ENCODE measurements at places on chromosomes 6 and 20. TPM values are rescaled to one million over a fixed set of nuclear protein-coding genes. Genes with fewer than 3 reads are reported as not detected.

DNA sequence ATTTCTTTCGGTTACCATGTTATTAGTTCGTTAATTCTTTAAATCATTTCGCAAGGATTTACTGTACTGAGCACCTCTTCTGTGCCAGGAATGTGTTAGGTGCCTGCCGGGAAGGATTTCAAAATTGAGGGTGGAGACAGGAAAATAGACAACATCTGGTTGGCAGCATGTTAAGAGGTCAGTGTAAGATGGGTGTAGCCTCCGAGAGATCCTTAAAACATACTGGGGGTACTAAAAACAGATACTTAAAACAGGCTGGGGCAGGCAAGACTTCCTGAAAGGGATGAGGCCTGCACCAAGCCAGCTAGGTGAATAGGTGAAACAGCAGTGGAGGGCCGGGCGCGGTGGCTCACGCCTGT, 178.0 kb upstream of the SGK1 start:
- no peak for DNase-seq

GRCh38 chr20:36655004-36655403, 9.0 kb upstream of the SLA2 start:
- no peak for DNase-seq

DNA sequence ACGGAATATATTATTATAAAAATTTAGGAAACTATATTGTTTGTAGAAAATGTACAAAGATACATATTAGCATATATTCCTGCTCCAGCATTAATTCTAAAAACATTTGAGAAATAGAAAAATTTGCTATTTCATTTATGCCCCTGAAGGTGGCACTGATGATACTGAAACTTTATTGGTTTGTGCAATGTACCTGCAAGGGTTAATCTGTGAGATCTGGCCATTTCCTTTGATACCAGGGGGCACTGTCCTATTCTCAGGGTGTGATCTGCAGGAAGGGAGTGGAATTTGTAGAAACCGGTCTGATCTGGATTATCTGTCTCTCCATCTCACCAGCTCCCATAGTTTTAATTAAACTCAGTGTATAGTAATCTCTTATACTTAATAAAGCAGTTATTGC, 625.1 kb upstream of the IMPG1 start:
- DNase-seq = no peak

DNA sequence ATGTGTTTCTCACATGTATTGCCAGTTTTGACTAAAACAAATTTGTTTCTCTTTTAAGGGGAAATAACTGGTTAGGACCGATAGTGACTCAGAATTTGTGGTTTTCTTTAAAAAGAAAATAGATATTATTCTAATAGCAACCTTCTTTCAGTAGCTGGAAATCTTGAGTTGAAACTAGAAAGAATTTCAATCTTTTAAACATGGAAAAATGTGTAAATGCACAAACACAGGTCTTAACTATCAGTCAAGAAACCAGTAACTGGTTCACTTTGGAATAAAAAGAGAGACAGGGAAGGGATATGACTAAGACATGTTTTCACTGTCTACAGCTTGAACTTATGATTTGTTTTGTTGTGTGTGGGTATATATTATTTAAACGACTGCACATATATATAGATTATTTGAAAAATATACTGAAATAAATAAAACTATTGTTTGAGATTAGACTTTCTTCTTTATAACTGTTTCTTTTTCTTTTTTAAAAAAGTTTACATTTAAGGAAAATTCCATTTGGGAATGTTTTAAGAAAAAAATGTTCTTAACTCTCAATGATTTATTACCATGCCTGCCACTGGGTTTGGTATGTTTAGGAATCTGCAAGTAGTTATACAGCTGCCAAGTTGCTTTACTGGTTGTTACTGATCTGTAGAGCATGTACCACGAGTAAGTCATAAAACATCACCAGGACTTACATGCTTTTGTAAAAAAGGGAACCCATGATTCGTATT, 753.3 kb upstream of the MARCKS start:
- no peak for DNase-seq

DNA sequence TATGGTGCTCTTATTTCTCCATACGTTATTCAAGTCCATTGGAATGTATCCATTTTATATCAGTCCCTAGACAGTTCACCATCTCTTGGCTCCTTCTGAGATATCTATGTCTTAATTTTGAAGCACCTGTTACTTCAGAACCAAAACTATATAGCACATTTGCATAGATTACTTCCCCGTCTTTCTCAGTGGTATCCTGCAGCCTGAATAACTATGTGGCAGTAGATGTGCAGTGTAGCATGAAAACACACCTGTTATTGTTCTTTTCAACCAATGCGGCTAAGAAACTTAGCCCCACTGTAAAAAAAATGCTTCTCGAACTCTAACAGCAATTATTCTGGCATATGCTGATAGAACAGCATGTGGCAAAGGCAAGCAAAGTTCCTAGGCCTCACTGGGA, 1184.4 kb upstream of the ADGRB3 start:
- DNase-seq = no peak

DNA sequence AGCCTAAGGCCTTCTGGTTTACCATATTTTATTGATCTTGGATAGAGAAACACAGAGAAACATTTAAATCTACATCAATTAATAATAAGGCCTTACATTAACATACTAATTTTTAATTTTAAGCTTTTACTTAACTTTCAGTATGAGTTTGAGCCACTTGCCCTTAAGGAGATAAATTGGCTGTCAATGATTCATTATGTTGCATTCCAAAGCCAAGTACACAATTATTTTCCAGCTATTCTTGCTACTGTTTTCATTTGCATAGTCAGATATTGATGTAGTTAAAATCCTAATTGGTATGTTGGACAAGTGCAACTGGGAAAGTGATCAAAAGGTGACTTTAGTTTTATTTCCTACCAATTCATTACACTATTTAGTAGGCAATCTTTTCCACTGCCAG, 58.2 kb downstream of the MOCS1 start:
- DNase-seq = no peak

DNA sequence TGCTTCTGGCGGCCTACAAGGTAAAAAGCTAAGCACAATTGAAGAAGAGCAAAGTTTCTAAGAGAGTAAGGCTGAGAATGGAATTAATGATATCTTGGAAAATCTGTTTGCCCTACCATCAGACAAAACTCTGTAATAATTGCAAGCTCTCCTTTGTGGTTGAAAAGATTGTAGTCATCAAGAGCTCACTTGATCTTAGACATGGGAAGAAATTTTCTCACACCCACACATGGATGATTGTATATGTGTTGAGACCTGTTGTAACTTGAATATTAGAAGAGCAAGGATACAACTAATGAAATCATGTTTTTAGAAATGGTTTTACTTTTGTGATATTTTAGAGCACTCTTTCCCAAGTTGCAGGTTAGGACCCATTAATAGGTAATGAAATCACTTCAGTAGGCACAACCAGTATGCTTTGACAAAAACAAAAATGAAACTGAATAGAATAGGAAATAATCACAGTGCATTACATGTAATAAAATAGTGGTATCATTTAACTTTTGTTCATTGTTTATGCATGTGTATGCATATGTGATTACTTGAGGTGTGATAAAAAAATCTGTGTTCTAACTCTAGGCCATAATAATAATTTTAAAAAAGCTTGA, 14.0 kb downstream of the DCBLD1 start:
- no peak for DNase-seq

- no peak for DNase-seq
Observed at GRCh38 chr6:47134476-47135189, 92.5 kb upstream of the ADGRF1 start.

GRCh38 chr6:82419132-82419581, 55.5 kb downstream of the TPBG start:
- no peak for DNase-seq

DNA sequence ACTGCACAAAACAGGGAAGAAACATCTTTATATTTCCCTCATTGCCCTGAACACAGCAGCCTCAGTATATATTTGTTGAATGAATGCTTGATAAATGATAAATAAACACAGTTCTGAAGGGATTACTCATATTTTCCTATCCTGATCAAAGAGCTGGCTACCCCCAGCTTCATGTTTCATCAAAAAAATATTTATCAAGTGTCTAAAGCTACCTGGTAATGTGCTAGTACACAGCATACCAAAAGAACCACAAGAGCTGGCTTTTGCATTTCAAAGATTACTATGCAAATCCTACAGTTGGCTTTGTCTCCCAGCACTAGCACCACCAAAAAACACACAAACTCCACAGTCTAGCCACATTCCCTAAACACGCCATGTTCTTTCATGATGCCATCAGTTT, 130.0 kb downstream of the BTBD9 start:
- DNase-seq = no peak

DNA sequence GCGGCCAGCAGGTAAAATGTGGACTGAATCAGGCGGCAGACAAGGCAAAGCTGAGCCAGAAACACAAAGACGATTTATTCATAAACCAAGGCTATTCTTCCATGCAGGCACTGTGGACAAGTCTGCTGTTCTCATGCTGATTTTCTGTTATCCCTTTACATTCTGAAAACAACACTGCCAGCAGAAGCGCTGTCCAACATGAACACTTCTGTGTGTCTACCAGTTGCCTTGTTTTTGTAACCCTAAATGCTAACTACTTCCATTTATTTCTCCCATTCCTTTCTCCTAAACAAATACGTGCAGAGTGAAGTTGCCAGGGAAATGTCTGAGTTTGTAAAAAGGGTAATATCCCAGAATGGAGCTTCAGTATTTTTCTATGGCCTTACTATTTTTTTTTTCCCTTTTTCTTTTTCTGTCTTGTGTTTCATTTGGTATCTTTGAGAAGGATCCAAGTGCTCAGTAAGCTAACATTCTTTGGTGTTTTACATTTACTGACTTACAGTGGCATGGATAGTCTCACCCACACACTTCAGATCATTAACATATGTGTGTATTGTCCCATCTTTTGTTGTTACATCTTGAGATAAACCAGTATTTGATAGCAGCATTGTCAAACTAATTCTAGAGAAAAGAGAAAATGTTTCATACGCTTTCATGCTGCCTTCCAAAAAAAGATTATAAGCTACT, 1308.9 kb upstream of the MAP3K7 start:
- no peak for DNase-seq

GRCh38 chr6:72642435-72642834, 20.6 kb downstream of the KCNQ5 start:
- DNase-seq = no peak

DNA sequence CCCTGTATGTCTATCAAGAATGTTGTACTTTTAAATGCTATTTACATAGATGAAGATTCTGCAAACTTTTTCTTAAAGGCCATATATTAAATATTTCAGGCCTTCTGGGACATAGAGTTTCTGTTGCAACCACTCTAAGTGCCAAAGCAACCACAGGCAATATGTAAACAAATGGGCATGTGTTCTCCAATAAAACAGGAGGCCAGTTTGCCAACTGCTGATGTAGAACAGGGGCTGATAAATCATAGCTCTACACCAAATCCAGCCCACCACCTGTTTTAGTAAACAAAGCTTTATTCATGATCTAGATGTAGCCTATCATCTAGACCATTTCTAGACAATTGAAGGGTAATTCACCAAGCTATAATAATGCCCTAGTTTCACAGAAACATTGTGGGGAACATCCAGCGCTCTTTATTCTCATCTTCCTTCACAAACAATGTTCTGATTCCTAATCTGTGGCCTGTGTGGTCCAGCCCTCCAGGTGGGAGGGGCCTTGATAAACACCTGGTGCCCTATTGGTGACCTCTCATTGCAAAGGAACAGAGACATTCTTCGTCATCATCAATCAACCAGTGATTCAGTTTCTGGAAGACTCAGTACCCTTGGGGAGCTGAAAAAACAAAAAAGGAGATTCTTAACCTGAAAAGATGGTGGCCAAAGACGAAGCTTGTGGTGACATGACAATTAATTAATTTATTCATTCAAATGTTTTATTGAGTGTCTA, 80.2 kb downstream of the PREP start:
- no peak for DNase-seq

DNA sequence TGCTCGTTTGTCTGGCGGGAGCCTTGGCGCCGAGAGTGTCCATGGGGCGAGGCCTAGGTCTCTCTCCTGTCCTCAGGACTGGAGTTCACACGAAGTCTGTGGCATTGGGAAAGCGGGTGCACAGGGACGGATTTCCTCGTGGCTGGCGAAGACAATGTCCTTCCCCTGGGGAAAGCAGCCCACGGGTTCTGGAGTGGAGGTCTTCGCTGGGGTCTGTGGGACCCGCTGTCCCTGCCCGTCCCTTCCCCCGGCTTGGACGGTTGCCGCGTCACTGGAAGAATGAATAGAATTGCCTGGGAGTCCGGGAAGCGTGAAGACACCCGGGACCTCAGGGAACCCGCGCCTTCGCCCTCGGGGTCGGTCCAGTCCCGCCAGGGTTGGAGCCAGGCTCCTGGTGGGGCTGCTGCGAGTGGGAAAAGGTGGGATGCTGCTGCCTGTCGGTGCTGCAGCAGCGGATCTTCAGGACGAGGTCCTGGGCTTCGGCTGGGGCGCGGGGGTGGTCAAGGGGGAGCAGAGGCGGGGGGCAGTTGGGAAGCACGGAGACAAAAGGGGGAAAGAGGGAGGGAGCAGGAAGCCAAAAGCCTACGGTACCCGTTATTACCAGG, 441.8 kb upstream of the DEFB115 start:
- no peak for DNase-seq

GRCh38 chr6:11132194-11132888, 20.8 kb upstream of the ERVFRD-1 start:
- no peak for DNase-seq

GRCh38 chr20:44835116-44835515, 24.8 kb upstream of the RIMS4 start:
- DNase-seq = no peak

- DNase-seq = no peak
Observed at GRCh38 chr6:138832182-138832581, 36.3 kb downstream of the ECT2L start.

DNA sequence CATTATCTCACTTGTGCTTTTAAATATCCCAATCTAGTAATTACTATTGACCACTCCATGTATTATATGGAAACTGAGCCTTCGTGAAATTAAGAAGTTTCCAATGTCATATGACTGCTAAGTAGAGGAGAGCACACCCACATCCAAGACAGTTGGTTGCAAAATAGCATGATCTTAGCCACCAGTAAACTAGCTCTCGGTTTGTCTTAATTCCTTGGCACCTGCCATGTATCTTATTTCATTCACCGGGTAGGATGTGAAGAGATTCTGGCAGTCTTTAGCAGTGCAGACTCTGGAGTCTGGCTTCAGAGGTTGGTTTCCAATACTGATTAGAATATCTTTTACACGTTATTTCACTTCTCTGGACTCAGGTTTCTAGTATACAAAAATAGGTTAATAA, 270.3 kb downstream of the LAMA2 start:
- no peak for DNase-seq

DNA sequence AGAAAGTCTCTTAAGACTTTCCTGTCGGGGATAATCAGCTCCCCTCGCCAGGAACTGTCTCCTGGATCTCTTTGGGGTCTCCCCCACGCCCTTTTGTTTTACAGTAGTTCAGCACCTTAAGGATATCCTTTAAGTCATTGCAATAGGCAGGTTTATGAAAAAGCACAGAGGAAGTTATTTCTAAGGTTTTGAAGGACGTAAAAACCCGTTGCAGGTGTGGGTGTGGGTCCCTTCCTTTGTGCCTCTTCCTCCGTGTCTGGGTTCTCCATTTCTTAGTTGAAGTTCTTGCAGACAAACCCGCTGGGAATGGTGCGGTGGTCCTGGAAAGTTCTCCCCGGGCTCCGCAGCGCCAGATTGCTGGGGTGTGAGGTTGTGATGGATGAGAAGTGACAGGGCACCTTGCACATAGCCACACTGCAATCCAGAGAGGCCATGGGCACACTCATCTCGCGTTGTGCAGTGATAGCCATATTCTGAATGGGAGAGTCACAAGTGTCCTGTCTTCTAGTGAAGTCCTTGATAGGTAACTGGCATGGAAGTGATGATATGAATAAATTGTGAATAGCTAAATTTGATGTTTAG, 65.2 kb downstream of the GTF2H5 start:
- DNase-seq = no peak

LPA gene
- total RNA-seq = not detected

ZBP1 gene
- 0.14 TPM for total RNA-seq

TMEM200A gene
- not detected for total RNA-seq

MDFI gene
- total RNA-seq = not detected

SASH1 gene
- not detected for total RNA-seq

HCRTR2 gene
- total RNA-seq = not detected

Data from activated naive CD4-positive, alpha-beta T cell treated with anti-CD3 and anti-CD28 coated beads for 36 hours (primary cell).